Endothelial cell (in vitro differentiated cells): ENCODE measurements at places on chromosomes 6 and 20. TPM values are rescaled to one million over a fixed set of nuclear protein-coding genes. Genes with fewer than 3 reads are reported as not detected.

GRCh38 chr20:24585796-24586522 lies 116.5 kb downstream of the SYNDIG1 start:
- DNase-seq, result no peak

GRCh38 chr6:109793792-109794191 lies 102.7 kb downstream of the FIG4 start:
- no peak for DNase-seq

- DNase-seq, result no peak
Measured at GRCh38 chr6:53263917-53264316, 84.8 kb downstream of the ELOVL5 start.

The ENPP3 gene
- total RNA-seq, result 0.64 TPM

The BCL2L1 gene
- 52.9 TPM for total RNA-seq

The MICB gene
- 3.6 TPM for total RNA-seq

The GRM1 gene
- 0.23 TPM for total RNA-seq
